ENCODE measurements at places on chromosomes 16 and 17. TPM values are rescaled to one million over a fixed set of nuclear protein-coding genes. Genes with fewer than 3 reads are reported as not detected.

The KCNH6 gene
- total RNA-seq = not detected

The DHRS7B gene
- total RNA-seq = 22.3 TPM

The TMEM98 gene
- total RNA-seq = 165 TPM

- DNase-seq = no peak
- H3K4me3 ChIP-seq = no peak overlapping the region
- no peak overlapping the region for H3K27ac ChIP-seq
- no peaks in the 10 kb centered on the region for H3K36me3 ChIP-seq
- no peaks in the 10 kb centered on the region for H3K27me3 ChIP-seq
- H3K4me1 ChIP-seq = no peaks in the 10 kb centered on the region
Observed at GRCh38 chr17:799261-799660, 17.1 kb downstream of the MRM3 start.

DNA sequence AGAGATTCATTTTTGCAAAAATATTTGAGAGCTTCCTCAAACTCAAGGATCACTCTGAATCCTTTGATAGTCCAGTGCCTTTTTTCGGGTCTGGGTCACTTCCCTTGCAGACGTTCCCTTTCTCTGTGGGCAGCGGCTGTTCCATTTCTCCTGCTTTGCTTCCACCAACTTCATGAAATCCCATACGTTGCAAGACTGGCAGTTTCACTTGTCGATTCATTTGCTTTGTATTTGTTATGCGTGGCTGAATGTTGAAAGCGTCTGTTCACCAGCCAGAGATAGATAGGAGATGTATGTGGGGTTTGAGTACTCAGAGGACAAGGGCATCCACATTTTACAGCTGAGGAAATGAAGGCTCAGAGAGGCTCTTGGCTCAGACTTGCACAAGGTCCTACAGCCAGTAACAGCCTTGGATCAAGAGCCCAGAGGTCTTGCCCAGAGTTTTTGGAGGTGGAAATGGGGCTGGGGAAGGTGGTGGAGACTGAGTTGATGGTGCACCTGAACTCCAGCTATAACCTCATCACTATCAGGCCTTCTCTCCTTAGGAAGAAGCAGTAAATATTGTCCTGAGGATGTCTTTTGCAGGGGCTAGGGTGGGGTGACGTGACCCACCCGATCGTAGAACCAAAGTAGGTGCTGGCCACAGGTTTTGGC is 1.3 kb upstream of the CCDC102A start:
- H3K4me1 ChIP-seq = peaks cover 5% of the 10 kb centered on the region
- DNase-seq = peak; percentile 7
- no peaks in the 10 kb centered on the region for H3K36me3 ChIP-seq
- H3K27ac ChIP-seq = peak overlapping the region; percentile 94
- no peaks in the 10 kb centered on the region for H3K27me3 ChIP-seq

DNA sequence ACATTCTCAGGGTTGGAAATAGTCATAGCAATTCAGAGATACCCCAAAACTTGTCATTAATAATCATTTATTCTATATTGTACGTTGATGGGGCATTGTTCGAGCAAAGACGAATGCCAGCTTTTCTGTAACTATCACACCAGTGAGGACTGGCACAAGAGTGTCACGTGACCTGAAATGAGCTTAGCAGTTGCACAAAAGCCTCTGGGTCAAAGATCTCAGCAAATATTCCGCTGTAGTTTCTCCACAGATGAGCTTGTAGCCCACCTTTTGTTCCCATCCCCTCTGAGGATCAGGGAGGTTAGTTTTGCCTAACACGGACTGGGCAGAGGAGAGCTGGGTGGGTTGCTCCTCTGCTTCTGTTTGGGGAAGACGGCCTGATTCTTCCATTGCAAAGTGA is 18.2 kb downstream of the IRX3 start:
- no peaks in the 10 kb centered on the region for H3K36me3 ChIP-seq
- DNase-seq = no peak
- no peaks in the 10 kb centered on the region for H3K27me3 ChIP-seq
- H3K4me1 ChIP-seq = no peaks in the 10 kb centered on the region
- H3K4me3 ChIP-seq = no peak overlapping the region

The TEKT1 gene
- total RNA-seq = not detected

The CCL11 gene
- not detected for total RNA-seq

The RASL10B gene
- total RNA-seq = 0.77 TPM

DNA sequence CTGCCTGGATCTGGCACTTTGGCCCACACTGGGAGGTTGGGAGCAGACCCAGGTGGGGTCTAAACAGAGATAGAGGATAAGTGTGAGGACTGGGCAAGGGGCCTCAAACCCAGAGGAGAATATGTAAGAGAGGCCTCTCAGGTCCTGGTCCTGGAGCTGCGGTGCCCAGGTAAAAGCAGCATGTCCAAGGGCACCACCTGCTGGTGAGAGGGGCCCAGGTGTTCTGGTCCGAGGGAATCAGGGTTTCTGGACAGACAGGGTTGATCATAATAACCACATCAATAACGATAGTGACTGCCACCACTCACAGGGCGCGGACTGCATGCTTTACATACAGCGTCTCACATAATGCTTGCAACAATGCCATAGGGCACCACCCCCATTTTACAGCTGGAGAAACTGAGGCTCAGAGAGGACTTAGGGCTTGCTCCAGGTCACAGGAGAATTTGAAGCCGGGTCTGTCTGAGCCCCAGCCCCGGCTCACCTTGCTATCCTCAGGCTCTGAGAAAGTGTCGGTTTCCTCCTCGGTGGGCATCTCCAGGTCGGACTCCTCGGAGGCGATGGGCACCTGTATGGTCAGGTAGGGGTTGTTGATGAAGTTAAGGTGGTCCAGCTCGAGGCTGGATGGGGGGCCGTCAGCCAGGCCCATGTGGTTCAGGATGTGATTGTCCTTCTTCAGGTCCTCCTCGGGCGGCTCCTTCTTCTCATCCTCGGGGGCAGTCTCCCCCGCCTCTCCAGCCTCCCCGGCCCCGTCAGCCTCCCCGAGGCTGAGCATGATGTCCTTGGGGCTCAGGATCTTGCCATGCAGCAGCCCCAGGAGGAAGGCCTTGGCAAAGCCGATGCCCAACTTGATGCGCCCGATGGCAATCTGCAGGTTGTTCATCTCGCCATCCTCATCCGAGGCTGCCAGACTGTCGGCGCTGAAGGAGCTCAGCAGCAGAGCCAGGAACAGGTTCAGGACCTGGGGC is 19.1 kb upstream of the CD79B start:
- H3K4me3 ChIP-seq = no peak overlapping the region
- DNase-seq = no peak
- no peaks in the 10 kb centered on the region for H3K36me3 ChIP-seq
- H3K27ac ChIP-seq = no peak overlapping the region
- no peaks in the 10 kb centered on the region for H3K4me1 ChIP-seq
- no peaks in the 10 kb centered on the region for H3K27me3 ChIP-seq

The SMIM36 gene
- not detected for total RNA-seq

Data from uterus (tissue), 4 donors.